Breast epithelium (tissue), 4 donors: ENCODE measurements at places on chromosomes 12 and 14.

DNA sequence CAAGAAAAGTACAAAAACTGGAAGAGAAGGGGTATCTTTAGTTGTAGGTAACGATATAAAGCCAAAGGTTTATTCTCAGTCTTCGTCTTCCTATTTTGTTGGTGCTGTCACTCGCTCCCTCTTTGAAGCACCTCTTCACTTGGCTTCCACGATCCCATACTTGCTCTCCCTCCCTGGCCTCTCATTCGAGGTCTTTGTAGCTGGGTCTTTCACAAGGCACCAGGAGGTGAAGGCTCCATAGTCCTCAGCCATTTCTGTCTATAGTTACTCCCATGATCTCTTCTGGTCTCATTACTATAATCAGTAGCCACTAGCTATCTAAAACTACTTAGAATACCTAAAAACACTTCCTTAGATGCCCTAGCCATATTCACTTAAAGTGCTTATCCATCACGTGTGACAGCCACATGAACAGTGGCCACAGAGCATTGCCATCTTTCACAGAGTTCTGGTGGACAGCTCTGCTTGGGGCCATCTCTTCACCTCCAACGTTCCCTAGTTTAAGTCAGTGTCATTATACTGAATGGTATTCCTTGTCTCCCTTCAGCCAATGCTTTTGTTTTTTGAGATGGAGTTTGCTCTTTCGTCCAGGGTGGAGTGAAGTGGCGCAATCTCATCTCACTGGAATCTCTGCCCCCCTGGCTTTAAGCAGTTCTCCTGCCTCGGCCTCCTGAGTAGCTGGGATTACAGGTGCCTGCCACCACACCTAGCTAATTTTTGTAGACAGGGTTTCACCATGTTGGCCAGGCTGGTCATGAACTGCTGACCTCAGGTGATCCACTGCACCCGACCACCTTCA, 57.1 kb downstream of the ATP2A2 start:
- H3K4me3 ChIP-seq, result no peak overlapping the region
- no peak for DNase-seq
- peaks cover 3% of the 10 kb centered on the region for H3K4me1 ChIP-seq
- peak overlapping the region; percentile 91 for H3K27ac ChIP-seq
- peaks cover 6% of the 10 kb centered on the region for H3K36me3 ChIP-seq
- no peaks in the 10 kb centered on the region for H3K27me3 ChIP-seq

- no peaks in the 10 kb centered on the region for H3K36me3 ChIP-seq
- no peak for DNase-seq
- no peaks in the 10 kb centered on the region for H3K27me3 ChIP-seq
- peaks cover 7% of the 10 kb centered on the region for H3K4me1 ChIP-seq
- H3K27ac ChIP-seq, result no peak overlapping the region
Measured at GRCh38 chr12:110733900-110734299, 8.8 kb downstream of the PPP1CC start.

GRCh38 chr12:125687403-125687802, 622.2 kb downstream of the AACS start:
- no peak overlapping the region for H3K27ac ChIP-seq
- no peaks in the 10 kb centered on the region for H3K4me1 ChIP-seq
- no peak for DNase-seq
- H3K27me3 ChIP-seq, result no peaks in the 10 kb centered on the region
- no peak overlapping the region for H3K4me3 ChIP-seq

- no peaks in the 10 kb centered on the region for H3K4me1 ChIP-seq
- no peaks in the 10 kb centered on the region for H3K27me3 ChIP-seq
- peak overlapping the region; percentile 6 for H3K4me3 ChIP-seq
- peak; percentile 66 for DNase-seq
Measured at GRCh38 chr14:61438860-61439765, 117.7 kb downstream of the PRKCH start.

GRCh38 chr12:96236221-96236822, 42.1 kb downstream of the ELK3 start:
- H3K27ac ChIP-seq, result peak overlapping the region; percentile 95
- peaks cover 24% of the 10 kb centered on the region for H3K4me1 ChIP-seq
- peak; percentile 85 for DNase-seq
- H3K36me3 ChIP-seq, result no peaks in the 10 kb centered on the region
- no peaks in the 10 kb centered on the region for H3K27me3 ChIP-seq
- no peak overlapping the region for H3K4me3 ChIP-seq

GRCh38 chr14:91258876-91259275, 14.4 kb upstream of the GPR68 start:
- DNase-seq, result no peak
- no peaks in the 10 kb centered on the region for H3K36me3 ChIP-seq
- no peak overlapping the region for H3K27ac ChIP-seq
- no peaks in the 10 kb centered on the region for H3K4me1 ChIP-seq
- H3K4me3 ChIP-seq, result no peak overlapping the region

- no peak for DNase-seq
- H3K27ac ChIP-seq, result no peak overlapping the region
- no peaks in the 10 kb centered on the region for H3K27me3 ChIP-seq
- H3K36me3 ChIP-seq, result no peaks in the 10 kb centered on the region
- no peak overlapping the region for H3K4me3 ChIP-seq
Measured at GRCh38 chr14:102568115-102568614, 24.3 kb upstream of the RCOR1 start.

DNA sequence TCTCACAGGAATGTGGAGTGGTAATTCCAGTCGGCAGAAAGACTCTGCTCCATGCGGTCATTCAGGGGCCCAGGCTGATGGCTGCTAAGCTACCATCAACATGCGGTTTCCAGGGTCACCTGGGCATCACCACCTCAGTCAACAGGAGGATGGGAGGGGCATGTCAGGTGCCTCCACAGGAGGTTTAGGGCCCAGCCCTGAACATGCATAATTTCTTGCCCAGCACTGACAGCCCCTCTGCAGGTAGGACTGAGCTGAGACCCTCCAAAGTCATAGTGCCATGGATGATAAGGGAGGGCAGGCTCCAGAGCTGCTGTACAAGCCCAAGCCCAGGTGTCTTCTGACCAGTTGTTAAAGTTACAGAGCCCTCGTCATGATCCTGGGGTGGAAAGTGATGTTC, 244.0 kb upstream of the SFSWAP start:
- DNase-seq, result no peak
- no peak overlapping the region for H3K27ac ChIP-seq
- no peaks in the 10 kb centered on the region for H3K36me3 ChIP-seq
- no peaks in the 10 kb centered on the region for H3K27me3 ChIP-seq

DNA sequence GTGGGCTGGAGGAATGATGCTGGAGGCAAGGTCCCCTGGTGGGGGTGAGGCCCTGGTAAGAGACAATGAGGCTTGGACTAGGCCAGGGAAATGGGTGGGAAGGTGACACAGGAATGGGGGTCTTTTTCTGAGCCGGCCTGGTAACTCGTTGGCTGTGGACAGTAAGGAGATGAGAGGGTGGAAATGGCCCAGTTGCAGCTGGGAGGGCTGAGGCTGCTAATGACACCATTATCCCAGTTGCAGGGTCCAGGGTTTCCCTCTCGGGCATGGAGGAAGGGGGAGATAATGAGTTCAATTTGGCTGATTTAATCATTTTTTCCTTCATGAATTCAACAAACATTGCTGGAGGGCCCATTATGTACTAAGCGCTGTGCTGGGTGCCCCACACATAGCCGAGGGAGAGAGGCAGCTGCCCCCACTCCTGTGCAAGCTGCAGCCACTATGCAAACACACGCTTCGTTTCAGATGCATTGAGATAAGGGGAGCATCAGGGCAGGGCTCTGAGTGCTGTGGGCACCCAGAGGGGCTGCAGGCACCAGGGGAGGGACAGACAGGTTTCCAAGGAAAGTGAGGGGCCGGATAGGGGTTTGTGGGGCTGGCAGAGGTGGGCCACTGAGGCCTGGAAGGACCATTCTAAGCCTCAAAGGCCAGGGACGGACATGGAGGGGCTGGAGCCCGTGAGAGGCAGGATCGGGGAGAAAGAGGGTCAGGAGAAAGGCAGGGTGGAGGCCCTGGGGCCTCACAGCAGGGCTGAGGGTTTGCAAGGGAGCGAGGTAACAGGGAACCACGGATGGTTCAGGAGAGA, 43.2 kb upstream of the MEG3 start:
- H3K36me3 ChIP-seq, result no peaks in the 10 kb centered on the region
- no peaks in the 10 kb centered on the region for H3K4me1 ChIP-seq
- DNase-seq, result peak; percentile 38
- H3K27ac ChIP-seq, result no peak overlapping the region
- H3K4me3 ChIP-seq, result no peak overlapping the region

DNA sequence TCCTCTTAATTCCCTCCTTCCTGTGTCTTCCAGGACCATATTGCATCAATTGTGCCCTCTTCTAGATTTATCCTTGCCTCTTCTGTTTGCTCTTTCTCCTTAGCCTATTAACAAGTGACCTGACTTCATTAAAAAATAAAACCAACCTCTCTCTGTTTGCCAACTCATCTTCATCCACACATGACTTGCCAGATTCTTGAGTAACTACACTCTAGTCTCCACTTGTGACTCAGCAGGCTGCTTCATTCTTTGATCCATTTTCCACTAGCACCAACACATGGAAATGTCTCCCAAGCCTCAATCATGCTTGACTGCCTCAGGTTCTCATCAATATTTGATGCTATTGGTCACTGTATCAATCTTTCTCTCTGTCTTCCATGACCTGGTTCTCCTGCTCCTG, 492.4 kb upstream of the TMPO start:
- no peak for DNase-seq
- H3K36me3 ChIP-seq, result no peaks in the 10 kb centered on the region
- no peaks in the 10 kb centered on the region for H3K27me3 ChIP-seq
- no peak overlapping the region for H3K4me3 ChIP-seq
- H3K4me1 ChIP-seq, result no peaks in the 10 kb centered on the region
- H3K27ac ChIP-seq, result no peak overlapping the region

GRCh38 chr12:15020156-15020555, 47.3 kb downstream of the PDE6H start:
- no peak for DNase-seq
- H3K4me1 ChIP-seq, result no peaks in the 10 kb centered on the region
- H3K27me3 ChIP-seq, result no peaks in the 10 kb centered on the region
- H3K27ac ChIP-seq, result no peak overlapping the region
- no peak overlapping the region for H3K4me3 ChIP-seq
- no peaks in the 10 kb centered on the region for H3K36me3 ChIP-seq

GRCh38 chr12:23816394-23816851, 133.0 kb downstream of the SOX5 start:
- H3K4me1 ChIP-seq, result no peaks in the 10 kb centered on the region
- no peaks in the 10 kb centered on the region for H3K36me3 ChIP-seq
- no peaks in the 10 kb centered on the region for H3K27me3 ChIP-seq
- no peak overlapping the region for H3K27ac ChIP-seq
- no peak overlapping the region for H3K4me3 ChIP-seq
- DNase-seq, result no peak

- H3K4me3 ChIP-seq, result peak within 1 kb of the TSS; percentile 71
- peak within 1 kb of the TSS; percentile 83 for H3K27ac ChIP-seq
- no peaks in the 10 kb centered on the region for H3K36me3 ChIP-seq
- no peak for DNase-seq
Measured at GRCh38 chr14:76761136-76761959, at the start of gene VASH1. TSS of gene VASH1 (plus strand) at chr14:76761468. CDS start at chr14:76762822, 1,354 bp downstream.

DNA sequence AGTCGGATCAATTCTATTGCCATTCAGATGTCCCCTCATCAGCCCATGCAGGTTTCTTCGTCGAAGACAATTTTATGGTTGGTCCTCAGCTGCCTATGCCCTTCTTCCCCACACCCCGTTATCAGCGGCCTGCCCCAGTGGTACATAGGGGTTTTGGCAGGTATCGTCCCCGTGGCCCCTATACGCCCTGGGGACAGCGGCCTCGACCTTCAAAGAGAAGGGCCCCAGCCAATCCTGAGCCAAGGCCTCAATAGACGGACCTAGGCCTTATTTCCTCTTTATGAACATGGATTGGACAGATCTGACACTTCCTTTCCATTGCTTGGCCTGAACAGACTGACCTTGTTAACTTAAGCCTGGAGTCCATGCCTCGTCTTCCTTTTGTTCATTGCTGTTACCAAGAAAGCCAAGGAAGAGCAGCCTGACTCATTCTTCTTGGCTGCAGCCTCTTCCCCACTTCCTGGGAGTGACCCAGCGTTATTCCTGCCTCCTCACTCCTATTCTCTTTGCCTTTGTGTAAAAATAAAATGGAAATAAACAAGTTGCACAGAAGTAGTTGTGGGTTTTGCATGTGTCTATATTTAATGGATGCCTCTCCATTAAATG, 156.5 kb upstream of the AMIGO2 start:
- no peaks in the 10 kb centered on the region for H3K36me3 ChIP-seq
- no peaks in the 10 kb centered on the region for H3K27me3 ChIP-seq
- no peak overlapping the region for H3K4me3 ChIP-seq
- no peak overlapping the region for H3K27ac ChIP-seq

DNA sequence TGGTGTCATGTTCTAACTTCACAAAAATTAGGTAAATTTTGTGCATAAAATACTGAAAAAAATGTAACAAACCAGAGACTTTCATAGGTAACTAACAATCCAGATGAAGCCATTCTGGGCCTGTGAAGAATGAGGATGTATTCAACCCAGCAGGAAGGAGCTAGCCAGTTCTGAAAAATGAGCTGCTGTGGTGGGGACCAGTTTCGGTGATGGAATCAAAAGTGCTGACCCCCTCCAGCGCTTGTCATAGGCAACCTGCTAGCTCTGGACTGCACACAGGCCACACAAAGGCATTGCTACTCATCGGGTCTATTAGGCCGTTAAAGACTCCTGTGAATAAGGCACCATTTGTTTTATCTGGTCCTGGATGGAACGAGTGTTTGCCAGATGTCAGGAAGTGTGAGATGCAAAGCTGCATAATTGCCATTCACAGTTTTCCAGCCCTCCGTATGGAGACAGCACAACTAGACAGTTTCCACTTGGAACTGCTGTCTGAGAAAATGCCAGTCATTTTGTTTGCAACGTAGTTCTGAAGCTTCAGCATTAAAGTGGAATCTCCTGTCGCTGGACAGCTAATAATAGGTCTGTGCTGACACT, 3.3 kb upstream of the RIMBP2 start:
- H3K4me1 ChIP-seq, result no peaks in the 10 kb centered on the region
- no peak overlapping the region for H3K4me3 ChIP-seq
- DNase-seq, result no peak
- no peaks in the 10 kb centered on the region for H3K36me3 ChIP-seq

DNA sequence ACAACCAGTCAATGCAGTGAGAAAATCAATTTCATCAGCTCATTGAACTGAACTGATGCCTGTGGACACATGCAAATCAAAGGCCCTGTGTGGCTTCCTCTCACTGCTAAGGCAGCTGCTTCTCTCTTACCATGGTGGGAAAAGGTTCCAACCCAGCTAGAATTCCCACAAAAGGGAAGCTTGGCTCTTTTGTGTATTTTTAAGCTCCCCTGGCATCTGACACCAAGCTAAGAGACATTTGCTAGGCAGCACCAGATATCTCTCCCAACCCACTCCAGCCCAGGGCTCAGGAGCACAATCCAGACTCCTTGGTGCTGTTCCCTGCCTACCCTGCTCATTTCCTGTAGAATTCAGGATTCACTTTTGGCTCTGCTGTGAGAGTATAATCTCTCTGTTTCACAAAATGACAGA, 129.6 kb downstream of the GXYLT1 start:
- no peaks in the 10 kb centered on the region for H3K27me3 ChIP-seq
- no peak overlapping the region for H3K4me3 ChIP-seq
- no peaks in the 10 kb centered on the region for H3K36me3 ChIP-seq
- DNase-seq, result no peak
